T-helper 2 cell (primary cell): ENCODE measurements at places on chromosomes 16 and 17.

DNA sequence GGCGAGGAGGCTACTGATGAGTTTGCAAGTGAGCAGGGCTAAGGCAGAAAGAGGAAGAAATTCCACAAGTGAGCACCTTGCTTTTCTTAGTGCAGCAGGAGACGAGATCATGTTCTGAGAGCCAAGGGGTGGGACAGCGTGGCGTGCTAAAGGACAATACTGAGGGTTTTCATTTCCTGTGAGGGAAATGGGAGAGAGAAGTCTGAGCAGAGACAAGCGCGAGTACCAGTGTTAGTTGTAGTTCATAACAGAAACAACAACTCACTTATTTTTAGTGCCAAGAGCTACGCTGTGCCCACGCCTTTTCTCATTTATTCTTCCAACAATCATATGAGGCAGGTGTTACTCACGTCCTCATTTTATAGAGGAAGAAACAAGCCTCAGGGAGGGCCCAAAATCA, 2.3 kb downstream of the SPACA3 start:
- peak; percentile 30 for DNase-seq

- no peak for DNase-seq
Measured at GRCh38 chr17:77843896-77844295, 114.6 kb upstream of the TNRC6C start.

GRCh38 chr17:10135539-10136257, 62.7 kb downstream of the GAS7 start:
- DNase-seq, result no peak

DNA sequence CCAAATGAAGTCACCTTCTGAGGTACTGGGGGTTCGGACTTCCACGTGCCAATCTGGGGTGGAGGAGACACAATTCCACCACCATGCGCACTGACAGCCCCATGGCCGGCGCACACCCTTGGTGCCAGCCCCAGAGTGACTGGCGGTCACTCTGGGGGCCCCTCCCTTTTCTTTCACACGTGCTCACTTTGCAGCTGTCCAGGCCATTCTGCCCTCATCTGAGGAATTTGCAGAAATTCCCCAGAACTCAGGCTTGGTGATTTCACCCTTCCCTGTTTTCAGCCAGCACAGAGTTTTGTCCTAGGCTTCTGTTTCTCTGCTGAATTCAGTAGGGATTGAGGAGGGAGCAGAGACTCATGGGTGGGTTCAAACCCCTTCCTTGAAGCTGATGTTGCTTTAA, 54.8 kb downstream of the CDRT4 start:
- no peak for DNase-seq

DNA sequence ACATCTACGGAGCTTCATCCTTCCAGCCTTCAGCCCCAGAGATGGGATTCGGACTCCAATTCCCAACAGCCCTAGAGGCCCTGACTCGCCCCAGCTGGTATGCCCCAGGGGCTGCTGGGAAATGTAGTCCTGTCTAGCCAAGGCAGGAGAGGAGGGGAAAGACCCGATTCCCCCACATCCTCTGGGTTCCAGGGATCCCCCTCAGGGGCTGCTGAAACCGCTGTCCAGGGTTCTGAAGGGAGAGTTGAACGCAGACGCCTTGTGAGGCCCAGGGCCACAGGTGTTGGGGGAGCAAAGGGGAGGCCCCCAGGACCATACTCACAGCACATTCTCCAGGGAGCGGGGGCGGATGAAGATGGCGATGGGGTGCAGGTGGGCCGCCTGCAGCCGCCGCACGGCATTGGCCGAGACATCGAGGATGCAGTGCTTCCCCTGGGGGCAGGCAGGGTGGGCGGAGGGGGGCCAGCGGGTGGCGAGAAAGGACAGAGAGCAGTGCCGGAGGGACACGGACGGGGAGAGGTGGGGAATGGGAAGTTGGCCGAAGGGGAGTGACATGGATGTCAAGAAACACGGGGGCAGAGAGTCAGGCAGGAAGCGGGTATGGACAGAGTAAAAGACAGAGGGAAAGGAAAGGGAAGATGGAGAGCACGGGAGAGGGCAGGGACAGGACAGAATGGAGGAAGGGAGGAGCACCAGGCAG, 12.6 kb upstream of the ASGR1 start:
- no peak for DNase-seq

- peak; percentile 28 for DNase-seq
Measured at GRCh38 chr17:36602924-36603384, 1.6 kb downstream of the MRM1 start.

GRCh38 chr16:88815901-88816589, 4.3 kb upstream of the APRT start:
- no peak for DNase-seq

GRCh38 chr17:42016411-42016831, 818 bp downstream of the DNAJC7 start:
- DNase-seq, result no peak

GRCh38 chr17:49197346-49197998, 12.9 kb downstream of the GNGT2 start:
- no peak for DNase-seq

DNA sequence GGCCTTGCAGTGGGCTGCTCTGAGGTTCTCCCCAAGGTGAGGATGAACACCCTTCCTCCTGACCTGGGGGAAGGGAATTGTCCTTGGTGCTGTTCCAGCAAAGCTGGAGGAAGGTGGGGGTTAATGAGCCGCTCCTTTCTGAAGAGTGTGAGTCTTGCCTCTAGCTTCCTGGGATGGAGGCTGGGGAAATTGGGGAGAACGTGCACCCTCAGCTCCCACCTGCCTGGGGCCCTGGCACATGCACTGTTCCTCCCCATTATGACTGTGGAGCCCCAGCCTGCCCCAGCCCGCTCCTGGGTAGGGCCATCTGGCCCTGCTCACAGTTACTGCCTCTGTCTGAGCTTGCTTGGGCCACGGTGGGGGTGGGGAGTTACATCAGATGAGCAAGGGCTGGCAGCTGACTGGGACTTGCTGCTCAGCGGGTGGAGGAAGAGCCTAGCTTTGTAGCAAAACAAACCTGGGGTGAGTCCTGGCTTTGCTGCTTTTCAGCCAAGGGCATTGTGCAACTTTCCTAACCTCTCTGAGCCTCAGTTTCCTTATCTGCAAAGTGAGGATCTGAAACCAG, 11.1 kb downstream of the TNS4 start:
- no peak for DNase-seq

- DNase-seq, result no peak
Measured at GRCh38 chr16:81973737-81974136, 37.5 kb downstream of the SDR42E1 start.

GRCh38 chr17:63455417-63455816, 9.3 kb upstream of the CYB561 start:
- no peak for DNase-seq

GRCh38 chr17:1078831-1079561, 82.1 kb downstream of the TIMM22 start:
- DNase-seq, result no peak

GRCh38 chr16:12659871-12660270, 143.8 kb downstream of the CPPED1 start:
- no peak for DNase-seq

DNA sequence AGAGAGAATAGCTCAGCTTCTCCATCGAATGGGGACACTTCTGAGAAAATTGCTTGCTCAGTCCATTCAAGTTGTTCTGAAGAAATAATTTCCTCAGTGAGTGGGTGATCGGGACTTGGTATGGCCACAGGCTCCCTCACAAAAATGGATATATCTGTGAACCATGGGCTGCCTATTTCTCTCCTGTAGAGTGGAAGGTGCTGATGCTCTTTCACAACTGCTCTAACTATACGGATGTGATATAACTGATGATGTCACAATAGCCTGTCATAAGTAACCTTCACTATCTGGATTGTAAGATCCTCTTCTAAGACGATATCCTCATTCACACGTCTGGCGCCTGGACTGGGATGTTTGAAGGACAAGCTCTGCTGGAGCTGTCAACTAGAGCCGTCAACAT, 4.7 kb upstream of the CCL18 start:
- no peak for DNase-seq

DNA sequence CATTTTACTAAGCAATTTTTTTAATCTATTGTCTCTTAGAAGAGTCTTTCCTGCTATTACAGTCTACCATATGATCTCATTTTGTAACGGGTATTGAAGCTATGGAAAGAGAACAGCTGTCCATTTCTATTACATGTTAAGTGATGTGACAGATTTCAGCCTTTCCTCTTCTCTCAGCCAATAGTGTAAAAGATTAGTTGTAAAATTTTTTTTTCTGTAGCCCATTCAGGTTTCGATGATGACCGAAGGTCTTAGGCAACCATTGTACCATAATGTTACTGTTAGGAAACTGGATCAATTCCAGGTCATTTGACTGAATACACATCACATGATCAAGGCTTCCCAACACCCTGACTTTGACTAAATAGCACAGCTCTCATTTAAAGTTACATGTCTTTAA, 147.6 kb upstream of the HLF start:
- no peak for DNase-seq

DNA sequence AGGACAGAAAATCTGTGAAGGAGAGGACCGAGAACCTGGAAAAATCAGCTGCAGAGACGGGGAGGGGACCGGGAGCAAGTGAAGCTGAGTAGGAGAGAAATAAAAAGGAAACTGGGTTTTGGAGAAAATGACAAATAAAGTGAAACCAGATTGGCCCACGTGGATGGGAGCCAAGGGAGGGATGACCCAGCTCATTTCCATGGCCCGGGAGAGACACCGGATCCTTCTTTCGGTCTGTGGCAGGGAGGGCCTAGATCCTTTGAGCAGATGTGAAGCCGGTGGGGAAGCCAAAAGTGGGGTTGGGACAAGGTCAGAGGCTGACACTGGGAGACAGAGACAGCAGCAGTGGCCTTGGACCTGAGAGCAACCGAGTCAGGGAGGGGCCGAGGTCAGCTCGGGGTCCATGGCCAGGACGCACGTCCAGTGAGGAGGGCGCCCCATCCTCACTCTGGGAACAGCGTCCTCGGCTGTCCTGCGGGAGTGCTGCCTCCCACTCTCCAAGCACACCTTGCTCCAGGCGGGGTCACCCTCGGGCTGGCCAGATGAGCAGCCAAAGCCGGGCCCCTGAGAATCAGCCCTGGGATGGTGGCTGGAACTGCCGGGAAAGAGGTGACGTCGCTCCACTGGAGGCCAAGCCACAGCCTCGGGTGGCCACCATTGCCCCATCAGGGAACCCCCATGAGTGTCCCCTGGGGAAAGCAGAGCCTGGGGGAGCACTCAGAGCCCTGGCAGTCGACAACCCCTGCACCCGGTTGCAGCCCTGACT, 50.8 kb upstream of the CDR2 start:
- DNase-seq, result no peak
